IMR-90 (cell line): ENCODE measurements at places on chromosomes 1 and 21. TPM values are rescaled to one million over a fixed set of nuclear protein-coding genes. Genes with fewer than 3 reads are reported as not detected.

DNA sequence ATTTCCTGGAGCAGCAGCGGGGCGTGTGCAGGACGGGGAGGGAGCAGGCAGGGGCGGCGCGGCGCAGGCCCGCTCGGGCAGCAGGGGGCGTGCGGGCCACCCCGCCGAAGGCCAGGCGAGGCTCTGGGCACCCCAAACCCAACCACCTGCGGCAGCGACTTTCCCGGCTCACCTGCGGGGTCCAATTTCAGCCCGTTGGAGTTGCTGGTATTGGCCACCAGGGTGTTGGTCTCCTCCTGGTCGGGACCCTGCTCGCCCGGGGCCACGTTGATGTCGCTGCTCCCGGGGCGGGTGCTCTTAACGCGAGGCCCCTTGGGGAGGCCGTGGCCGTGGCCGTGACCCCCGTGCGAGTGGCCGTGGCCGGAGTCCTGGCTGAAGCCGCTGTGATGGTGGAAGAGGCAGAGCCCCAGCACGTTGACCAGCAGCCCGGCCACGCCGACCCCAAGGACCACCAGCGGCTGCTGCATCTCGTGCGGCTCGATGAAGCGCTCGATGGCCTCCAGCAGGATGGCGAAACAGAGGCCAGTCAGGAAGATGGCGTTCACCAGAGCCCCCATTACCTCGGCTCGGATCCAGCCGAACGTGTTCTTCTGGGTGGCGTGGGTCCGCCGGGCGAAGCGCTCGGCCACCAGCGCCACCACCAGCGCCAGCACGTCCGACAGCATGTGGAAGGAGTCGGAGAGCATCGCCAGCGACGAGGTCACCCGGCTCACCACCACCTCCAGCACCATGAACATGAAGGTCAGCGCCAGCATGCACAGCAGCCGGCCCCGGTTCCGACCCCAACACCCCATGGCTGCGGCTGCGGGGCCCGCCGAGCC, 932 bp downstream of the SLC30A1 start:
- DNase-seq: peak; percentile 56
- peaks cover 13% of the 10 kb centered on the region for H3K4me1 ChIP-seq
- peak overlapping the region; percentile 91 for H3K27ac ChIP-seq
- H3K36me3 ChIP-seq: peaks cover 8% of the 10 kb centered on the region
- H3K4me3 ChIP-seq: peak overlapping the region; percentile 96
- no peaks in the 10 kb centered on the region for H3K27me3 ChIP-seq

- no peaks in the 10 kb centered on the region for H3K27me3 ChIP-seq
- H3K36me3 ChIP-seq: no peaks in the 10 kb centered on the region
- H3K4me1 ChIP-seq: peaks cover 18% of the 10 kb centered on the region
- peak overlapping the region; percentile 90 for H3K27ac ChIP-seq
- peak overlapping the region; percentile 1; the same call in 1 of the 2 replicates for H3K4me3 ChIP-seq
Observed at GRCh38 chr1:244964112-244964971, 100.0 kb upstream of the HNRNPU start.

DNA sequence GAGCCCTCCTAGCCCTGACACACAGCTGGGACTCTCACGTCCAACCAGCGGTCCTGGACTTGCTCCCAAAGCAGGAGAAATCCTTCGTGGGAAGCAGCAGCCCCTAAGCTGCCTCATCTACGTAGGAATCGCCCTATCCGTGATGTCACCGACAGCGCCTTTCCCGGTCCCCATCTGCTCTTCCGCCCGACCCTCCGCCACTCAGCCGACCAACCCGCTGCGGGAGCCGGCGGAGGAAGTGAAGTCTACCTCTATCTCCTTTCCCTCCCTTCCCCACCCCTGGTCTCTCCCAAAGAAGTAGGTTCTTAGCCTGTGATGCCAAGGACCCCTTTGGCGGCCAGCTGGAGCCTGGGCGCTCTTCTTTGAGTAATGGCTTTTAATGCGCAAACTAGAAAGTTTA, 272.1 kb downstream of the FAM72C start:
- no peaks in the 10 kb centered on the region for H3K36me3 ChIP-seq
- H3K27me3 ChIP-seq: peaks cover 15% of the 10 kb centered on the region
- no peak overlapping the region for H3K4me3 ChIP-seq
- DNase-seq: no peak
- no peak overlapping the region for H3K27ac ChIP-seq

DNA sequence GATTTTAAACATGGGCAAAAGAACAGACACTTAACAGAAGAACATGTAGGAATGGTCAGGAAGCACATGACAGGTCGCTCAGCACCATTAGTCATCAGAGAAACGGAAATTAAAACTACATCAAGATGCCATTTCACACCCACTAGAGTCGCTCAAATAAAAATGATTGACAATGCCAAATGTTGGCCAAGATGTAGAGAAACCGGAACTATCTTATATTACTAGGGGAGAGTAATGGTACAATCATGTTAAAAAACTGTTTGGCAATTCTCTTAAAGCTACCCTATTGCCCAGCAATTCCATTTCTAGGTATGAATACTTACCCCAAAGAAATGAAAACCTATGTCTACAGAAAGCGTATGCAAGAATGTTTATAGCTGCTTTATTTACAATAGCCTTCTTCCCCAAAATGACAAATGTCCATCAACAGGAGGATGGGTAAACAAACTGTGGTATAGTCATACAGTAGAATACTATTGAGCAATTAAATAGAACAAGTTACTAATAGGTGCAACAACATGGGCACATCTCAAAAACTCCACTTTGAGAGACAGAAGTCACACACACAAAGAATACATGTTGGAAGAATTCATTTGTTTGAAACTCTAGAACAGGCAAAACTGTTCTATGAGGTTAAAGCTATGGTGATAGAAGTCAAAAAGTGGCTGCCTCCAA, 92.8 kb downstream of the ETS2 start:
- DNase-seq: no peak
- H3K36me3 ChIP-seq: no peaks in the 10 kb centered on the region
- H3K27me3 ChIP-seq: no peaks in the 10 kb centered on the region; the same call in 1 of the 2 replicates
- H3K27ac ChIP-seq: no peak overlapping the region

DNA sequence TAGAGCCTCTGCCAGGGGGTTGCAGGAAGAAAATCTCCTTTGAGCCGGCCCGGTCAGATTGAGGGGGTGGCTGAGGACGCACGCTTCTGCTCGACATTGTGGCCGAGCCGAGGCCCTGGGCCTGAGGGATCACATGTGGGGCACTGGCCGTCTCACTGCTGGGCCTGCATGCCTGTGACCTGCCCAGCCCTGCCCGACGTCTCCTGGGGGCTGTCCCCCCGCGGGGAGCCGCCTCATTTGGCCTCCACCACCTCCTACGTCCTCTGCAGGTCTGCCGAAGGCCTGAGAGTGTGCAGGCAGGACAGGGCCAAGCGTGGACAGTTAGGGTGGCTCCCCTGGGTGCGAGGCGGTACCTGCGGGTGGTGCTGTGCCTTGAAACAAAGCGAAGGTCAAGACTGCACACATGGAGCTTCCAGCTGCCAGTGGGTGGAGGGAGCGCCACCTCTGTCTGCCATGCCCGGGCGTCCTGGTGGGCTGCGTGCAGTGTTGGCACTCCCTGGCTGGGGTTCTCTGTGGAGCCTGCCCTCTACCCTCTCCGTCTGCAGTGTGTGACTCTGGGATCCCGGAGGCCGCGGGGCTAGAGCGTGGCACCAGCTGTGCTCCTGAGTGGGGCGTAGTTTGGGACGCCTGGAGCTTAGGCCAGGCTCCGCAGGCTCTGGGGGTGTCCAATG, 51.7 kb downstream of the PCNT start:
- H3K27ac ChIP-seq: no peak overlapping the region
- no peaks in the 10 kb centered on the region for H3K4me1 ChIP-seq
- DNase-seq: no peak
- H3K27me3 ChIP-seq: no peaks in the 10 kb centered on the region
- H3K36me3 ChIP-seq: peaks cover 14% of the 10 kb centered on the region
- H3K4me3 ChIP-seq: no peak overlapping the region

The FALEC gene
- total RNA-seq: not detected in 2 replicates

The SAMSN1 gene
- not detected in 2 replicates for total RNA-seq

DNA sequence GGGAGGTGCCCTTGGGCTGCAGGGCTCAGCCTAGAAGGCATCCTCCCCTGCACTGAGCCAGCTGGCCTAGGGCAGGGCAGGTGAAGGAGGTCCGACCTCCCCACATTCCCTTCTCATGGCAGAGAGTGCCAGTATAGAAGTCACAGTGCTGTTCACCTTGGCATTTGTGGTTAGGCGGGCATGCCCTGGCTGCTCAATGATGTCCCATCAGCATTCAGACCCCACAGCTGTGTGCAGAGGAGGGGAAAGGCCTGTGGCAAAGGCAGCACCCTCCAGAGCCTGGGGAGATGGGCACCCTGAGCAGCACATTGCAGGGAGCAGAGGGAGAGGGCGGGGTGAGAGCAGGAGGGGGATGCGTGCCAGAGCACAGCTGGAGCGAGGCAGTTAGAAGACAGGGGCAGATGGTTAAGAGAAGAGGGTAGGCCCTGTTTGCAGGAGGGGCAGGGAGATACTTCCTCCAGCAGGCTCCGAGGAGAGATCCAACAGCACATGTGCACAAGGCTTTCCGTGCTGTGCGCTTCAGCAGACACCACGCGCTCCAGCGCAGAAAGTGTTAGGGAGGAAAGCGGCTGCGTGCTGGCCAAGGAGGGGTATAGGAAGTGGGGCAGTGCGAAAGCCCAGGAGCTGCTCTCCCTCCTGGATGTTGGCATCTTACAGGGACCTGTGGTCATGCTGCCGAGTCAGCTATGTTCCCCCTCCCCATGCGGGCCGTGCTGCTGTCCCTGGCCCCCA, 43.7 kb upstream of the COL6A1 start:
- no peak overlapping the region for H3K27ac ChIP-seq
- no peaks in the 10 kb centered on the region for H3K4me1 ChIP-seq
- DNase-seq: no peak
- no peaks in the 10 kb centered on the region; the same call in 1 of the 2 replicates for H3K27me3 ChIP-seq
- H3K36me3 ChIP-seq: no peaks in the 10 kb centered on the region; the same call in 1 of the 2 replicates
